ENCODE measurements at places on chromosomes 16 and 17.

DNA sequence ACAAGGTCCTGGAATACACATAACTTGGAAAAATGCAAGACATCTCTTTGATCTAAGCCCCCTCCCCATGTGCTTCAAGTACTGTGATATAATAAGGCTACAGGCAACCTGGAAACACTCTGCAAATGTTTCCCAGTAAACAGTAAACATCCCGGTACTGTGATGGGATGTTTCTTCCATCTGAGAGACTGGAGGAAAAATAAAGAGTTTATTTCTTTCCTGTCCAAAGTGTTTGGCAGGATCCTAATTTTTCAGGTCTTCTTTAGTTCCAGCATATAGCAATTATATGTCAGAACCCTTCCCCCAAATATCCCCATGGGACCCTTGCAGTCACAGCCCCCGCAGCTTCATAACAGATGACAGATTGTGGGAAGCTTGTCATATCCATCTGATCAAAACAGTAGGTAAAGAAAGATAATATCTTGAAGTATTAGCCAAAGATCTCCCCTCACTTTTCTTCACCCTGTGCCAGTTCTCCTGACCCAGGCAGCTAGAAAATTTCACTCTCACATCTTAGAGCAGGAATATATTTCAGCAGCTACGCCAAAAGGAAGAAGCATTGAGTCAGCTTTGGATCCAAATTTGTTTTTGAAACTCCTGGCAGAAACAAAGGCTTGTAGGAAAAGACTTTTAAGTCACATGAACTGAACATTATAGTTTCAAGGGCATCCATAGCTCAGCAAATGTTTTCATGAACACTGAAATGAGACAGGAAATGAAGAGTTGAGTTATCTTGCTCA, 141.3 kb downstream of the HS3ST3A1 start:
- DNase-seq = no peak

- no peak for DNase-seq
These were observed 202.6 kb downstream of the PARN start for GRCh38 chr16:14427371-14427948.

GRCh38 chr17:80695979-80696378, 151.3 kb downstream of the RPTOR start:
- no peak for DNase-seq

DNA sequence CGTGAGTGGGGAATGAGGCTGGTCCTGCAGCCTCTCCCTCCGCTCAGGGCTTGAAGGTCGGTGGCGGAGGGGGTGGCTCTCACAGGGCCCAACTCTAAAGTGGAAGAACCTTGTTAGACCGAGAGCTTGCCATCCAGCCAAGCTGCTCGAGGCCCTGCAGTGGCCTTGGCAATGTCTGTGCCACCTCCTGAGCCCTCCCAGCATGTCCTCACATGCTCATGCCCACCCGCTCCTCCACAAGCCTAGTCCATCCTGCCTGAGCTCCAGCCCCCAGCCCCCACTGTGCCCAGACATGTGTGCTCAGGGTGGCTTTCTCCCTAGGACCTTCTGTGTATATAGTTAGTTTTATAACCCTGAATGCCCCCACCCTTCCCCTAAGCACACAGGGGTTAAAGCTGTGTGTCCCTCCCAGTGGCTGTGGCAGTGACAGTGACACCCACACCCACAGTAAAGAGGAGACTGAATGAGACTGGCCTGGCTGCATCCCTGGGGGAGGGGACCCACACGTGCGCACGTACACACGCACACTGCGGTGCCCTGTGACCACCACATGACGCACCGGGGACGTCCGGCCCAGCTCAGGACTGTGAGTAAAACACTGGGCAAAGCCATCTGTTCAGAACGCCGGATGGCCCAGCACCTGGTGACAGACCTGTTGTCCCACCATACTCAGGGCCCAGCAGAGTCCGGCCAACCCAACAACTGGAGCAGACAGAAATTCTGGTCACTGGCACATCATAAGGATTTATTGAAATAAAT, 15.6 kb downstream of the PDK2 start:
- DNase-seq = no peak
